ENCODE measurements at places on chromosomes 13 and 19. TPM values are rescaled to one million over a fixed set of nuclear protein-coding genes. Genes with fewer than 3 reads are reported as not detected.

The GRK1 gene
- total RNA-seq = 0.08 TPM

- DNase-seq = peak; percentile 65
Observed at GRCh38 chr13:75135325-75135825, 346.6 kb downstream of the TBC1D4 start.

DNA sequence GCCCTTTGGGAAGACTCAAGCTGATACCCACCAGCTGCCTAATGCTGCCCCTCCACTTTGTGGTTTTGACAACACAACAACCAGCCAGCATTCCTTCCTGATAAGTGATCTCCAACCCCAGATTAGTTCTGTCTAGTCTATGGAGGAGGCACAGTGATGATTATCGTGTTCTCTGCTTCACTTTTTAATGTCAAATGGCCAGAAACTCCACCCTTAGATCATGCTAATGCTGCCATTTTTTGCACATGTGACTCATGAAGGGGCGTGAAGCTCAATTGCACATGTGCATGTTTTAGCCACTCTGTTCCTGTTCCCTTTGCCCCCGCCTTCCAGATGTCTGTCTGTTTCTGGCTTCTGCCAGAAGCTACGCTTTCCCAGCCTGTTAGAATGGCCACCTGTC lies 199.8 kb downstream of the COG6 start:
- DNase-seq = no peak

GRCh38 chr19:55483706-55484592 lies 1.0 kb upstream of the NAT14 start:
- no peak for DNase-seq

The PLVAP gene
- total RNA-seq = not detected

- no peak for DNase-seq
Observed at GRCh38 chr13:110067355-110068175, 239.4 kb downstream of the COL4A1 start.

Data from SJSA1 (cell line).